Femur (tissue), 1 donor: ENCODE measurements at places on chromosomes 4 and X.

- DNase-seq = no peak
These were observed 242.1 kb downstream of the CPE start for GRCh38 chr4:165620913-165621312.

DNA sequence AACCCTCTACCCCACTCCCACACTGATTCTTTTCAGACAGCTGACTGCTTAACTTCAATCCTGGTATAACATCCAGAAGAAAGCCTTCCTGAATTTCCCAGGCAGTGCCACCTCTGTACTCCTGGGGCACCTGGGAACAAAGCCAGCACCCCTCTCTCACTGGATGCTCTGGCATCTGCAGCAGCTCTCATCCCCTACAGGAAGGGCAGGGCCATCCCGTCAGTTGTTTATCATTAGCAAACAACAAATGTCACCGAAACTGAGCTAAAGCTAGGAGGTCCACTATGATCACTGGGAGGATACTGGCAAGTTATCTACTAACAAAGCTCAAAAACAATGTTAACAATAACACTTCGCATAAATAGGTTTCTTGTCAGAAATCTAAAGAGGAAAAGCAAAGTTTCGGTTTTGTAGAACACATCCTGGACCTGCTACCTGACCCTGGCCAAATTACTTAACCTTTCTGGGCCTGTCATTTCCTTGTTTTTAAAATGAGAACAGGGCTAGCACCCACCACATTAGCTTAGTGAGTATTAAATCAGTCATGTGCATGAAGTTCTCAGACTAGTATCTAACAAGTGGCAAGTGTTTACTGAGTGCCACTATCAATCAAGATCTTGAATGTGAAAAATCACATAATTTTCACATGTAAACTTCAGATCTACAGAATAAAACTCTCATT is 86.6 kb downstream of the NR3C2 start:
- no peak for DNase-seq

GRCh38 chrX:130213376-130213775 is 41.6 kb downstream of the RAB33A start:
- DNase-seq = no peak

DNA sequence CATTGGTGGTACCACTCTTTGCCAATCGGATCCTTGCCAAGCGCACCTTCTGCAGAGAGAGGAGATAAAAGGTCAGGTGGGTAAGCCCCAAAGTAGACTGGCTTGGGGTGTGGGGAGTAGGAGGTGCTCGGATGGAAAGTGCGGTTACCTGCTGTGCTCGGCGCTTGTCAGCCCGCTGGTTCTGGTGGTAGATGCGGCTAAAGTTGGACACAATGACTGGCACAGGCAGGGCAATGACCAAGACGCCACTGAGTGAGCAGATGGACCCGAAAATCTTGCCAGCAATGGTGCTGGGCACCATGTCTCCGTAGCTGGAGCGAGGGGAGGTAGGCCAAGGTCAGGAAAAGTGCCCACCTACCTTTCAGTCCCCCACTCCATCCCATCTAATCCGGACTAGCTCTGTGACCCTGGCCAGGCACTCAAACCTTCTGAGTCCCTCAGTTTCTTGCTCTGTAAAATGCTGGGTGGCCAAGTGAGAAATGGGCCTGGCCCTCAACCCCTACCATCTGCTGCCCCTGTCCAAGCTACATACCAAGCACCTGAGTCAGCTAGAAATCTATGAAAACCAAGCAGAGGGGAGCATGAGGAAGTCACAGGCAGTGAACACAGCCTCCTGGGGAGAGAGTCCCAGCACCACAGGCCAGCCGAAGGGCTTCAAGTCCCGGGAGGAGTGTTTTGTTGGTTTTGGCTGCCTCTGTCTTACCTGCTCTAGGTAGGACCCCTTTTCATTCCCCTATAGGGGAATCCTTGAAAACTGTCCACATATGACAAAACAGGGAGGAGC is 4.7 kb downstream of the KCND1 start:
- DNase-seq = no peak
